ENCODE measurements at places on chromosomes 2 and 18.

DNA sequence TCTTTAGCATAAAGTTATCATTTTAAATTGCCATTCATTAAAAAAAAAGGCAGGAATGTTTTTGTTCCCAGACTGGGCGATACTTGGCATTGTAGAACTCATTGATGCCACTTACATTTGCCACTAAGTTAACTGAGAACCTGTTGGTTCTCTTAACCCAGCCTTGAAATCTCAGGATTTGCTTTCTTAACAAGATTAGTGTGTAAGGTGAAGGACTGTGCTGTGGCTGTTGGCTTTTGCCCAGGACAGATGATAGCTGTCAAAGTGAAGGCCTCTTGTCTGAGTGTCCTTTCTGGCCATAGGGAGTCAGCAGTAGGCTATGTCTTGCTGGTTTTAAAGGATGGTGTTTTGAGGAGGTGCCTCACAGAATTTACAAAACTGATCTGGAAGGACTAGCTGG is 2.6 kb downstream of the DPYSL5 start:
- DNase-seq, result no peak

DNA sequence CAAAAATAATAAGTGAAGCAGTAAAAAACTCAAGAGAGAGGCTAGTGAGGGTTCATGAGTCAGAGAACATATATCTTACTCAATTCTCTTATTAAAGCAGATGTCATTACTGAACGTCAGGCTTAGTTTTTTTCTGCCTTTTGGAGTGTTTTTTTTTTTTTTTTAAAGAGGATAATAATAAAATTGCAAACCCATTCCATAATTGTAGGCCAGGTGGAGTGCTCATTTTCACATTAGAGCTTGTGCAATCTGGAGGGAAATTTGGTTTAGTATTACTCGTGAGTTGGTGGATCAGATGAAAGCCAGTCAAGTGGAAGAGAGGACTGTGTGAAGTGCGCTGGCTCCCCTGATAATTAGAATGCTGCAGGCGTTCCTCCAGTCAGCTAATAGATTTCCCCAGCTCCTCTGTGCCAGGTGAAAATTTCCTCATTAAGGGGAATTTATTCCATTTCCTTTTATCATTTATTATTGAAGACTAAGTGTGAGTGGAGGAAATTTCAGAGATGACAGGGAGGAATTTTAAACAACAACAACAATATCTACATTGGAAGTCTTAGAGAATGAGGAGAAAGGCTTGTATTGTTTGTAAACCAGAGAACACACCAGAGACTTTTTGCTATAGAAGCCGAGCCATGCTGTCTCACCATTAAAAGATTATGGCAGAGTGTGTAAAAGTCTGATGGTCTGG is 74.6 kb downstream of the CPS1 start:
- no peak for DNase-seq

DNA sequence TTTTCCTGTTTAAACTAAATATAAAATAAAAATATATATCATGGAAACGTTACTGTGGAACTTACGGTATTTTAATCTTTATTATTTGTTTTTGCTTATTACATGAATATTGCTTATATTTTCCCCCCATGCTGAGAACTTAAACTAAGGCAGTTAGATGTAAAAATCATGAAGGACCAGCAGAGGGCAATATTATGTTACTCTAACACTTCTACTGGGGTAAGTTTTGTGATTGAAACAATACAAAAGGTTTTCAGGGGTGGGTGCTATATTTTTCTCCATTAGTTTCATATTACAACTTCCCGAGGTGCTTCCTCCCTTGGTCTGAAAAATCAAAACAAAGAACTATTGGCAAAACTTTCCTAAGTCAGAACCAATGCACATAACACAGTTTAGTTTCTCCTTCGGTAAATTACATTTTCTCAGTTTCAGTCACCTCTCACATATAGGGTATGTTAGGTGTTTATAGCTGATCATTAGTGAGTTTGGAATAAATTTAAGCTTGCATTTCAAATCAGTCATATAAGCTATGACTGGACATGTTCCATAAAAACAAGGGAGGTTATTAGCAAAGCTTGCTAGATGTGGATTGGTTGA is 54.8 kb downstream of the ZNF407 start:
- no peak for DNase-seq

GRCh38 chr2:104077573-104077972 is 776.3 kb upstream of the POU3F3 start:
- DNase-seq, result no peak

DNA sequence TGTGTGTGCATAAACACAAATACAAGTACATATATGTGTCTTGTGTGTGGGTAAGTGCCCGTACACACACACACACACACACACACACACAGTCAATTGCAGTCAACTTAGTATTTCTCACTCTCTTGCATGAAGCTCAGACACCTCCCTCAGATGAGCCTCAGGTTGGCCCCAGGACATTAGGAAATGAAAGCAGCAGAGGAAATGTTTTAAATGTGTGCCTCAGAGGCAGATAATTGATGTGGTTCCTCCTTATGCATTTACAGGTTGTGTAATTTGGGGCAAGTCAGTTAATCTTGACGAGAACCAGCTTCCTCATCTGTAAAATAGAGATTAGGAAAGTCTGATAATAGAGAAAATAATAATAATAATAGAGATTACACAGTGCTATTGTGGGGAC is 814.0 kb upstream of the ID2 start:
- DNase-seq, result no peak

GRCh38 chr2:161163440-161163839 is 3.2 kb downstream of the TANK start:
- no peak for DNase-seq

GRCh38 chr18:54223568-54224241 is 764 bp downstream of the MBD2 start:
- DNase-seq, result no peak

GRCh38 chr2:241379481-241380480 is 23.7 kb downstream of the FARP2 start:
- DNase-seq, result no peak

DNA sequence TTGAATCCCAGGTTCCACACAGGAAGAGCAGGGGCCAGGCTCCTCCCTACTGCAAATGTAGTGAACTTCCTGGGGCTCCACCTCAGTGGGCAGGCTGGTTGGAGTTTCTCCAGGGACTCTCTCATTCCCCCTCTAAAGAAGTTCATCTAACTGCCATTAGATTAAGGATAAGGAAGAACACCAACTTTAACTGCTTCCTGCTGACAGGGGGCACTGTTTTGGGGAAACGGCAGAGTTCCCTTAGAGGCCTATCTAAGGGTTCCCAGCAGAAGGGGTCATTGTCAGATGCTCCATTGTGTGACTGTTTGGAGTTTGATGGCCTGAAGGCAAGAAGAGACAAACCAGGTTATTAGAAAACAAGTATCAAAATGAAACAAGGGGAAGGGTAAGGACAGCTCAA is 2159.7 kb upstream of the PIK3C3 start:
- DNase-seq, result no peak

DNA sequence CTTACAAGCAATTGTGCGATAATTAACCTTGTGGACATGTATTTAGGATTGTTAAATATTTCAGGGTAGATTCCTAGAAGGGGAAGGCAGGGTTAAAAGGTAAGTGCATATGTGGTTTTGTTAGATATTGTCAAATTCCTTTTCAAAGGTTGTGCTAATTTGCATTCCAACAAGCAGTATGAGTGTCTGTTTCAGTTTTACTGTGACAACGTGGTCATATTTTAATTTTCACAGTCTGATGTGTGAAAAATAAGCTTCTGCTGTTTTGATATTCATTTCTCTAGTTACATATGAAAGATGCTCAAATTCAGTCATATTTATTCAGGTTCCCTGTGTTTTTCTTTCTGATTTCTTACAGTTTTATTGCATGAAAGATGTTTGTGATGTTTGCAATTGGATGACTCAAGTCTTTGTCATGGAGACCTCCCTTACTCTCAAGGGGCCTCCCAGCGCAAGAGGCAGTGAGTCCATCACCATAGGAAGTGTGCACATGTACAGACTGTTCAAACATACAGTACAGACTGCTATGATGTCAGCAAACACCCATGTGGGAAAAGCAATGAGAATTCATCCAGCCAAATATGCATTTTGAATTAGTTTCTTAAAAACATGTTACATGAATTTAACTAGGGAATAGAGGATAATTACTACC is 310.8 kb downstream of the GALR1 start:
- DNase-seq, result no peak

DNA sequence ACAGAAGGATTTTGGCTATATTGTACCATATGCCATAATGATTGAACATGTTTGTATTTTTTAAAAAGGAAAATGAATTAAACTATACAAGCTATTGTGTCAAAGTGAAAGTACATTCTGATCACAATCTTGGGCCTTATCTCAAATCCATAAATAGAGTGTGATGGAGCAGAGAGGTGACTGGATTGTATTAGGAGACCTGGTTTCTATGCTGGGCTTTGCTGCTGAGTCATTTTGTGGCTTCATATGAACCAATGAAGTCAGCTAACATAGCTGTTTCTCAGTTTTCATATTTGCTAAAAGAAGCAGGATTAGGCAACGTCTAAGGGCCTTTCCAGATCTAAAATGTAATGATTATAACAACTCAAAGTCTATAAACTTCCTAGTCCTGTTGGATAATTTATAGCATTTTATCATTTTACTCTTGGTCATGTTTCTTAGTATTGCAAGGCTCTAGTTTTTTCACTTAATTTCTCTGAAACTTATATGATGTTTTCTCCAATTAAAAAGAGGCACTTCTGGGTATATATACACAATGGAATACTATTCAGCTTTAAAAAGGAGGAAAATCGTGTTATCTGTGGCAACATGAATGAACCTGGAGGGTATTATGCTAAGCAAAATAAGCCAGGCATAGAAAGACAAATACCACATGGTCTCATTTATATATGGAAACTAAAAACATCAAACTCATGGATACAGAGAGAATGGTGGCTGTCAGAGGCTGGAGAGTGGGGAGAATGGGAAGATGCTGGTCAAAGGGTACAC is 112.3 kb downstream of the MEP1B start:
- no peak for DNase-seq

DNA sequence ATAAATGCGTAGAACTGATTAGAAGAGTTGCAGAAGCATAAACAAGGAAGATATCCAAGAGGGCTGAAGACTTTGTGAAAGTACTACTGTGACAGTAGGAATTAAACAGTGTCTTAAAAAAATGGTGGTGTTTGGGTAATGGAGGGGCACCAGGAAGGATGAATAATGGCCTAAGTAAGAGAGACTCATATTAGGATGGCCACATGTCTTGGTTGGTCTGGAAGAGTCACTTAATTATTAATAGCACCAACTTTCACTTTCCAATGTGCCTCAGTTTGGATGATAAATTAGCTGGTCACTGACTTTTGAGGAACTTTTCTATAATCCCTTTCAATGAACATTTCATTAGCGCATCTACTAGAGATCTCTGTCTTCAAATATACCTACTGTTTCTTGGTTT is 372.2 kb downstream of the NYAP2 start:
- DNase-seq, result no peak

DNA sequence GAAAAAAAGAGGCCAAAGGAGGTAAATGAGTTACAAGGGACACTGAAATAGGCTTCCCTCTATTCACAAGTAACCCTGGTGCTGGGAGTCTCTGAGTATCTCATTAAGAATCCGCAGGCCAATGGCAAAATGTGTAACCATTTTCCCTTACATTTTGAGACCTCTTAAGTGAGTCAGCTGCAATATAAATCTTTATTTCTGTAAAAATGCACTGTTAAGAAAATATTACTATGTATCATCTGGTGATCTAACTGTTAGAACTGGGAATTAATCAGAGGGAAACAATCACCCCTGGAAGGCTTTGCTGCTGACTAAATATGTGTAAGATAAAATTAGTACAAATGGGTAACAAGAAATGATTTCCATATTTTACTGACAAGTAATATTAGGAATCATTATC is 483.1 kb upstream of the CHST9 start:
- DNase-seq, result no peak

- no peak for DNase-seq
These were observed 345.0 kb downstream of the NCKAP5 start for GRCh38 chr2:133223226-133223625.

GRCh38 chr2:213238753-213239495 is 45.3 kb upstream of the SPAG16 start:
- no peak for DNase-seq

GRCh38 chr2:48279344-48280090 is 250.4 kb upstream of the STON1 start:
- no peak for DNase-seq

DNA sequence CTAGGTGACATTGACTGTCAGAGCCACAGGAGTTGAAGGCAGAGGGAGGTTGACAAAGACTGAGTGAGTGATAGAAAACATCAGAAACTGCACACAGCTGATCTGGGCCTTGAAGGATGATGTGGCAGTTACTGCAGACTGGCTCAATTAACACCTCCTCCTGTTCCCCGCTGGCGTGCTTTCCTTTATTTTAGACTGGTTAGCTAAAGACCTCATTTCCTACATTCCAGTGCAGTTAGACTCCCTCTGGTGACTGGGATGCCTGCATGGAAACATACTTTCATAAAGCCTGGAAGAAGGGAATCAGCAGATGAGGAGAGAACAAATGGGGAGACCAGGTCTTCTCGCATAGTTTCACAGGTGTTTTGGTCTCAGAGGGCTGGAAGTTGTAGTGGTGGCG is 7.1 kb downstream of the TPGS2 start:
- no peak for DNase-seq

DNA sequence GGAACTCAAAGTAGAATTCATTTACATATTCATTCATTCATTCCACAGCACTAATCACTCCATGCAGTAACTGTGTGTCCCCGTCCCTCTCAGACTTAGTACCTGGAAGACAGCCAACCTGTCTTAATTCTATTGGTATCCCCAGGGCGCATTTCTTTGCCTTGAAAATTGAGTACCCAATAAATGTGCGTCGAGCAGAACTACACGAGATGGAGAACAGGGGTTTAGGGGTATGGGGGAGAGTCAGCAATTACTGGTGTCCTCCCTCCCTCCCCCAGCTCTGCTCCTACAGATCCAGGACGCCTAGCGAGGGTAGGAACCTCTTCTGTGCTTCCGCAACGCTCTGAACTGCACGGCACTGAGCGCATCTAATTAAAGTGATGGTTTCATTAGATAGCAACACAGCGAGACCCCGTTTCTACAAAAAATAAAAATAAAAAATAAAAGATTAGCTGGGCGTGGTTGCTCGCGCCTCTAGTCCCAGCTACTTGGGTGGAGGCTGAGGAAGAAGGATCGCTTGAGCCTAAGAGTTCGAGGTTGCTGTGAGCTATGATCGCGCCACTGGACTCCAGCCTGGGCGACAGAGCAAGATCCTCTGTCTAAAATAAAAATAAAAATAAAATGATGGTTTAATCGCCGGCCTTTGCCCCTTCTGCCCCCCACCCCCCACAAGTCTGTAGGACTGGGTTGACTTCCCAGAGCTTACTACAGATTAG is 614 bp upstream of the FKBP1B start:
- no peak for DNase-seq

Data from esophagus squamous epithelium (tissue), 5 donors.